ENCODE measurements at places on chromosomes 11 and 22.
A peak's percentile ranks its signal among the peaks of the same experiment; 100 is the strongest.

GRCh38 chr11:121754598-121754997, 301.8 kb upstream of the SORL1-AS1 start:
- no peak for DNase-seq

DNA sequence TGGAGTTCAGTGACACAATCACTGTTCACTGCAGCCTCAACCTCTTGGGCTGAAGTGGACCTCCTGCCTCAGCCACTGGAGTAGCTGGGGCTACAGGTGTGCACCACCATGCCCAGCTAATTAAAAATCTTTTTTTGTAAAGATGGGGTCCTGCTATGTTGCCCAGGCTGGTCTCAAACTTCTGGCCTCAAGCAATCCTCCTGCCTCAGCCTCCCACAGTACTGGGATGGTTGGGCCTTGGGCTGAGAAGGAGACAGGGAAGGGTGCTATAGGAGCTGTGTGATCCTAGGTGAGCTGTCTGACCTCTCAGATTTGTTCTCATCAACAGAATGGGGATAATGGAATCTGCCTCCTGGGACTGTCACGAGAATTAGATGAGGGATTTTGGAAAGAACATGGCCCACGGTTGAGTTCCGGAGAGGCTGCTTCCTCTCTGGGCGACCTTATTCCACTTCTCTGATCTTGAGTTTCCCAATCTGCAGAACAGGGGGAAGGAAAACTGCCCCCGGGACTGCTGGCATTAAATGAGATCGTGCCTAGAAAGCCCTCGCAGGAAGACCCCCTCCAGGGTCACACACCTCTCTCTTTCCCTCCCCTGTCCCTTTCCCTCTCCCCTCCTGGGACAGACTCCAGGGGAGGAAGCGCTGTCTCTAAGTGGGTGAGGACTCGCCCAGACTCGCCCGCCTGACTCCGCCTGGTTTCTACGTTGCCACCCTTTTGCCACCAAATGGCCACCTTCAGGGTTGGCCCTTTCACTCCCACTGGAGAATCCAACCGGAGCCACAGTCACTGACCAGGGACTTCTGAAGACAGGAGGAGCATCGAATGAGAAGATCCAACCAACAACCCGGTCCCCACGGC, 50.1 kb downstream of the MCM5 start:
- no peak for DNase-seq

- DNase-seq: no peak
Measured at GRCh38 chr11:100863080-100863581, 176.0 kb downstream of the ARHGAP42 start.

DNA sequence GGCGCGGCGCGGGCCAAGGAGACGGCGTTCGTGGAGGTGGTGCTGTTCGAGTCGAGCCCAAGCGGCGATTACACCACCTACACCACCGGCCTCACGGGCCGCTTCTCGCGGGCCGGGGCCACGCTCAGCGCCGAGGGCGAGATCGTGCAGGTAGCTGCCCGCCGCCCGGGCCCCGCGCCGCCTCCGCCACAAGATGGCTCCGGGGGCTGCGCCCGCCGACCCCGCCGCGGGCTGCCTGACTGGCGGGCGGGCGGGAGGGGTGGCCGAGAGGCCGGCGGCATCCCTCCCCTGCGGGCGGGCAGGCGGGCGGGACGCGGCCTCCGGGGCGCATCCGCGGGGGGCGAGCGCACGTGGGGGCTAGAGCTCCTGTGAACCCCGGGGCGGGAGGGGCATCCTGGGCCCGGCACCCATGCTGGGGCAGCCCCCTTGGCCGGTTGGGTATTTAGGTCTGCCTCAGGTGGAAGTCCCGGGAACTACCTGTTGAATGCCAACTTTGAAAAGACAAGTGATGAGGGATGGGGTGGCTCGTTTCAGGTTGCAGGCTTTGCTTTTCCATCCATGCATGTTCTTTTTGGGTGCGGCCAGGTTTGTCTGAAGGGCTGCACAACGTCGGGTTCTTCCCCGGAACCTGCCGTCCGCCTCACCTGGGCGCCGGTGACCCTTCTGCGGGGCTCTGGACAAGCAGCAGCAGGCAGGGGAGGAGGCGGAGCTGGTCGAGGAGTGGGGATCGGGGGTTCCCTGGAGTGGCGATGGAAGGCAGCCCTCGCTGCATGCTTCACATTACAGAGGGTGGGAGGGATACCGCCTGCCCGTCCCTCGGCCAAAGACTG, 760 bp downstream of the ZNRF3 start:
- peak; percentile 42 for DNase-seq

DNA sequence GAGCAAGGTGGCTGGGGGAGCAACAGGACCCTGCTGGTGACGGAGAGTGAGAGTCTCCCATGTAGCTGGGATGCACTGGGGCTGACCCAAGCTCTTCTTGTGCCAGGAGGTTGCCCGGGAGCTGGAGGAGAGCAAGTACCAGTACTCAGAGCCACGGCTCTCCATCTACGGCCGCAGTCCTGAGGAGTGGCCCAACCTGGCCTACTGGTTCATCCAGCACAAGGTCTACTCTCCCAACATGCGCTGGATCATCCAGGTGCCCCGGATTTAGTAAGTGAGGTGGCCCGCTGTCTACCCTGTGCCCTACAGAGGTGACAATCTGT, 40.4 kb downstream of the AMPD3 start:
- no peak for DNase-seq

GRCh38 chr11:6554828-6555706, 48.3 kb downstream of the RRP8 start:
- DNase-seq: no peak

GRCh38 chr11:93945596-93945995, 75.6 kb upstream of the HEPHL1 start:
- no peak for DNase-seq

GRCh38 chr11:118010738-118011461, 24.7 kb downstream of the IL10RA start:
- no peak for DNase-seq

DNA sequence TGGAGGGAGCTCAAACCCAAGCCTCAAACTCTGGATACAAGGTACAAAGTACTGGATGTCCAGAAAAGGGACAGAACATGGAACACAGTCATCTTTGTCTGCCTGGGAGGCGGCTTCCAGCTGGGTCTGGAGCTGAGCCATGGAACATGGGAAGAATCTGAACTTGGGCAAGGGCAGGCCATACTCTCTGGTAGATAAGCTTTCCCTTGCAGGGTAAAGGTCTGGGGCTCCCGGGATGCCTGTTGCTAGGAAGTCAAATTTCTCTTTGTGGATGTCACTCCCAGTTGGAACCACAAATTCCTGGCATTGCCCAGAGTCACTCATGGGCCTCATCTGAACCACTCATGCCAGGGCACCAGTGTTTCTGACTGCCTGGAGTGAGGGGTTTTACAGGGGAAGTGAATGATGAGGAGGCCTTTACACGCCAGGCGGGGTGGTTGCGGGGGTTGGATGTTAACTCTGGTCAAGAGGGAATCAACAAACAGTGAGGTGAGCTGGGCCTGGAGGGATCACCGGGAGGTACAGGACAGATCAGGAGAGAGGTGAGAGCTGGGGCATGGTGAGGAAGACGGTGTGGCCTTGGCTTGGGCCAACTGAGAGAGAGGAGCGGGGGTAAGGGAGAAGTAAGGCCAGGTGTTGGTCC, 5.7 kb downstream of the FTH1 start:
- no peak for DNase-seq

GRCh38 chr11:20156280-20156875, 3.9 kb downstream of the DBX1 start:
- peak; percentile 60 for DNase-seq

DNA sequence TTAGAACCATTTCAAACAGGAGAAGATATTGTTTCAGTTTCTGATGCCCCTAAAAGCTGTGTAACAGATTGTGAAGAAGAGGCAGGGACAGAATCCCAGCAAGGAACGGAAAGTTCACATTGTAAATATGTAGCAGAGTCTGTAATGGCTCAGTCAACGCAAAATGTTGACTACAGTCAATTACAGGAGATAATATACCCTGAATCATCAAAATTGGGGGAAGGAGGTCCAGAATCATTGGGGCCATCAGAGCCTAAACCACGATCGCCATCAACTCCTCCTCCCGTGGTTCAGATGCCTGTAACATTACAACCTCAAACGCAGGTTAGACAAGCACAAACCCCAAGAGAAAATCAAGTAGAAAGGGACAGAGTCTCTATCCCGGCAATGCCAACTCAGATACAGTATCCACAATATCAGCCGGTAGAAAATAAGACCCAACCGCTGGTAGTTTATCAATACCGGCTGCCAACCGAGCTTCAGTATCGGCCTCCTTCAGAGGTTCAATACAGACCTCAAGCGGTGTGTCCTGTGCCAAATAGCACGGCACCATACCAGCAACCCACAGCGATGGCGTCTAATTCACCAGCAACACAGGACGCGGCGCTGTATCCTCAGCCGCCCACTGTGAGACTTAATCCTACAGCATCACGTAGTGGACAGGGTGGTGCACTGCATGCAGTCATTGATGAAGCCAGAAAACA, 40.8 kb downstream of the IGLL1 start:
- DNase-seq: peak; percentile 72

GRCh38 chr22:48161298-48161697, 1398.8 kb downstream of the TBC1D22A start:
- no peak for DNase-seq

DNA sequence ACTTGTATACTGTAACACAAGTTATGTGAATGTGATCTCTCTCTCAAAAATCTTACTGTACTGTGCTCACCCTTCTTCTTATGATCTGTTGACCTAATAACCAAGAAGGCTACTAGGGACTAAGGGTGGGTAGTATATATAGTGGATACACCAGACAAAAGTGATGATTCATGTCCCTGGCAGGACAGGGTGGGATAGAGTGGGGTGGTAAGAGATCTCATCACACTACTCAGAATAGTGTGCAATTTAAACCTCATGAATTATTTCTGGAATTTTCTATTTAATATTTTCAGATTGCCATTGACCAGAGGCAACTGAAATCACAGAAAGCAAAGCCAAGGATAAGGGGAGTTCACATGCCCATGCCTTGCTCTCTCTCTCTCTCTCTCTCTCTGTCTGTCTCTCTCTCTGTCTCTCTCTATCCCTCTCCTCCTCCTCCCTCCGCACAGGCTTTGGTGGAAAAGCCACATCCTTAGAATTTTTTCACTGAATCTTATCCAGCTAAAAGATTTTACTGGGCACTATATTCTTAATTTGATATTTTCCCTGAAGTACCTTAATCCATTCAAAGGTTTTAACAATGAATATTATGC, 12.0 kb upstream of the STK33 start:
- no peak for DNase-seq

DNA sequence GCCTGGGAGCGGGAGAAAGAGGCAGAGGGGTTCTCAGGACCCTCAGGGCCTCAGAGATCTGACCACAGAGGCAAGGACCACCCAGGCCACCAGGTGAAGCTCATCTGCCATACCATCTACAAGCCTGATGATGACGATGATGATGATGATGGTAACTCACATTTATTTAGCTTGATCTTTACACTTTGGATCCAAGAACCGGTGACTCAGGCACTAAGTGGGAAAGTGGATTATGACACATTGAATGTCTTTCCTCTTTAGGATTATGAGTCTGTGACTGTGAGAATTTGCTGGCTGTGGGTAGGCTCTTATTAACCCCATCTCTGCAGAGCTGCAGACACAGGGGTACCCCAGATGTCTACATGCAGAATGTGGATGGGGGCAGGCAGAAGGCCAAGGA, 110.3 kb downstream of the DSCAML1 start:
- DNase-seq: no peak

GRCh38 chr11:90414221-90414620, 191.4 kb upstream of the CHORDC1 start:
- no peak for DNase-seq

DNA sequence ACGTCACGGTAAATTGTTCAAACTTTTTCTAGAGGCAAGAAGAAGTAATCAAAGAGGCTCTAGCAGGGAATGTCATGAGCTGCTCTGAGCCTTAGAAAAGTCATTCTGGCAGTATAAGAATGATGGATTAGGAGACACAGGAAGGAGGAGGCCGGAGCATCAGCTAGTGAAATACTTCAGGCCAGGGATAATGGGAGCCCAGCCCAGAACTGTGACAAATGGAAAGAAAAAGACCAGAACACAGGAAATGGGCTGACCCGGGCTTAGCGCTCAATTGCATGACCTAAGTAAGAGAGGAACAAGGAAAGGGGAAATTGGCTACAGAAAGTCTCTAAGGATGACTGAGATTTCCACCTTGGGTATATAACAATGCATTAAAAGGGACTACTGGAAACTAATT, 108.6 kb downstream of the LARGE1 start:
- no peak for DNase-seq

DNA sequence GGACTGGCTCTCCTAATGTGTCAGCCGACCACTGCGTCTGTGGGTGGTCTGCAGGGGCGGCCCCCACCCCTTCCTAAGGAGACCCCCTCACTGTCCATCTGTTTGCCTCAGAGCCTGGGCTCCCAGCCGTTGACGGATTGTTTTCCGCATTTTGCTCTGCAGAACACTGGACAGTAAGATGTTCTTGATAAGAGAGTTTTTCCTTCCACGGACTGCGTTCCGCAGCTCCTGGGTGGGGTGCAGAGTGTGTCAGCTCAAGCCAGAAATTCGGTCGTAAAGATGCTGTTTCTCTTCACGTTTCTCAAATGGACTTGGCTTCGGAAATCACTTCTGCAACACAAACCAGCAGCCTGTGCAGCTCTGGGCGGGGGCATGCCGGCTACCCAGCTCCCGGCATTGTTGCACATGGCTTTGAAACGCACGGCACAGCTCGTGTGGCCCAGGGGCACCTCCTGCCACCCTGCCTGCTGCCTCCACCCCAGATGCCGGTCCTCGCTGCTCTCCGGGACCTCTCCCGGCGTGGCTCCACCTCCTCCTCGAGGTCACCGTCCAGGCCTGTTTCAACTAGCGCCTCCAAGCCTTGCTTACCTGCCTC, 2.9 kb upstream of the MRGPRG start:
- no peak for DNase-seq

GRCh38 chr22:25536589-25536988, 27.9 kb upstream of the GRK3 start:
- DNase-seq: no peak

DNA sequence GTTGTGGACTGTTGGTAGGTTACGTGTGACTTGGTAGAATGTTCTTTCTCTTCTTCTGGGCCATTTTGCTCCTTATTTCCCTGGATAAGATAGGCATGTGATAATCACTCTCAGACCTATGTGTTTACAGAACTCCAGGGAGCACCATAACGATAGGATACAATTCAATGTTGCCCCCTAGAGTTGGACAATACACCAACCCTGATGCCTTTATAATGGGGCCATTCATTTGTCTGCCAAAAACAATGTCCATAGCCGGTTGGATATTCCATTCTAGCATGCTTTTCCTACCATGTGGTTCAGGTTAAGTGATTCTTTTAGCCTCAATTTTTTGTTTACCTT, 60.5 kb downstream of the APIP start:
- no peak for DNase-seq

DNA sequence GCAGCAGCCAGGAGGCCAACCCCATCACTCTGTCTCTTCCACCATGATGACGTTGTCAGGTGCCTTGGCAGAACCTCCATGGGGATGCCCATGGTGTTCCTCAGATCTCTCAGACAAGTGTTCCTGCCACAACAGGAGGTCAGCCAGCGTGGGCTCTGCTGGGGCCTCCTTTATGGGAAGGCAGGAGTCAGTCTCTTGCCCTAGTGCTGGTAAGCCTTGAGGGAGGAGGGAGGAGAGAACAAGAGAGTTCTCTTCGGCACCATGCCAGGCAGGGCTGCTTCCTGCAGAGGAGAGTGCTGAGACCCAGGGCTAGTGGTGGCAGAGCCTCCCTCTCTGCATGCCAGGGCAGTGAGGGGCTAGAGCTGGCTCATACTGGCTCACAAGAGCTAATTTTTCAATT, 32.5 kb downstream of the GNAZ start:
- no peak for DNase-seq

- no peak for DNase-seq
Measured at GRCh38 chr11:66976925-66977324, 1.8 kb downstream of the C11orf86 start.

Data from CD4-positive, alpha-beta T cell (primary cell).